Activated T-cell treated with anti-CD3 and anti-CD28 coated beads, Interleukin-2, amount 50 U/mL, for 4 hours (primary cell): ENCODE measurements at places on chromosomes 5 and 9. TPM values are rescaled to one million over a fixed set of nuclear protein-coding genes. Genes with fewer than 3 reads are reported as not detected.

Gene GNE
- 15.2 TPM for total RNA-seq

DNA sequence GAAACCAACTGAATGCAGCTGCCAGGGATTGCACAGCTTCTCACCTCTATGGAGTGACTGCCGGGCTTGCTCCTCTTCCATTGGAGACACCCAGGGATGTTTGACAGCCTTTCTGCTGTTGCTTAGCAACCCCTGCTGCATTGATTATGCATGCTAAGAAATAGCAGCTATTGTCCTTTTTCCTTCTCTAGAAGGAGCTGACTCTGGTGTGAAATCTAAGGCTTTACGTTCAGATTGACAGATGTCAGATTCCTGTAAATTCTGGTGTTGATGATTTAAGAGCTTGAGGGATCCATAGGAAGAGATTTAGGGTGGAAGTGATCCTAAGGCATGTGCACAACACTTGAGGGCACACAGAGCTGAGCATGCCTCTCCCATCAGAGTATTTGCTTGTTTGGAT, 267.7 kb downstream of the NTRK2 start:
- DNase-seq = no peak

Gene TLX3
- total RNA-seq = not detected

DNA sequence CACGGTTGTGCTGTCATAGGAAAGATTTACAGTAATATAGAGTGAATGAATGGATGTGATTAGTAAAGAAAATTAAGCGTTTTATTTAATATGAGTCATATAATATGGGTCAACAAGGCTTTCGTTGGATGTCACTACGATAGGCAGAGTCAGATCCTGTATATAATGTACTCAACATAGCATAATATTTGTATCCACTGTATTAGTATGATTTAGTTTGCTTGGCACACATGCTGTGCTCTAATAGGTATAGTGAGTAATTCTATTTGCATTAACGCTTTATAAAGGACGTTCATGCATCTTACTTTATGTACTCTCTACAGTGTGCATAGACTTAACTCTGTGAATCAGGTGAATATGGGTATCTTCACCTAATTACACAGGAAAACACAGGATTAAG, 35.9 kb upstream of the AGGF1 start:
- no peak for DNase-seq

DNA sequence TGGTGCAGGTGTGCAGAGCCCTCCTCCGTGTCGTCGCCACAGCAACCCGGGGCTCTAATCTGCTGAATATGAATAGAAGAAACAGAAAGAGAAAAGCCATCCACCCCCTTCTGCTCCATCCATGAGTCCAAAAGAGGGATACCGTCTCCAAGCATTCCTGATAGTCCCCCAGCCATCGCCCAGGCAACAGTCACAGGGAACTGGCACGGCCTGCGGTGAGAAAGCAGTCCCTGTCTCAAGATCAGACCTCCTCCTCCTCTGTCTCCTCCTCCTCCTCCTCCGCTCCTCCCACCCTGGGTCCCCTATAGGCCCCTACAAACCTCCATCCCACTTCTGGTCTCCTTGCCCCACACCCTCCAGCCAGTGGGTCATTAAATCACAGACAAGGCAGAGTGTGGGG, 308.1 kb upstream of the MPDZ start:
- no peak for DNase-seq

- no peak for DNase-seq
These were observed 213.4 kb downstream of the ATPSCKMT start for GRCh38 chr5:10036136-10036815.

DNA sequence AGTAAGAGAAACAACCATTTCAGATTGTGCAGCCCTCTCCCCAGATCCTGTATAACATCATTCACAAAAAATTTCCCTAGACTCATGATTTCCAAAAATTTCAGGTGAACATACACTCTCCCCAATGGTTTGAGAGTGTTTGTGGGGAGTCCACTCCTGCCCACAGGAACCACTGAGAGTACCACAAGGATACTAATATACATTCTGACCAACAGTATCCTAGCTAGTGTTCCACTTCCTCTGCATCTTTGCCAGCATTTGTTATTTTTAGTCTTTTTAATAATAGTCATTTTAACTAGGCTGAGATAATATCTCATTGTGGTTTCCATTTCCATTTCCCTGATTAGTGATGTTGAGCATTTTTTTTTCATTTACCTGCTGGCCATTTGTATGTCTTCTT, 155.4 kb downstream of the DTWD2 start:
- DNase-seq = no peak

DNA sequence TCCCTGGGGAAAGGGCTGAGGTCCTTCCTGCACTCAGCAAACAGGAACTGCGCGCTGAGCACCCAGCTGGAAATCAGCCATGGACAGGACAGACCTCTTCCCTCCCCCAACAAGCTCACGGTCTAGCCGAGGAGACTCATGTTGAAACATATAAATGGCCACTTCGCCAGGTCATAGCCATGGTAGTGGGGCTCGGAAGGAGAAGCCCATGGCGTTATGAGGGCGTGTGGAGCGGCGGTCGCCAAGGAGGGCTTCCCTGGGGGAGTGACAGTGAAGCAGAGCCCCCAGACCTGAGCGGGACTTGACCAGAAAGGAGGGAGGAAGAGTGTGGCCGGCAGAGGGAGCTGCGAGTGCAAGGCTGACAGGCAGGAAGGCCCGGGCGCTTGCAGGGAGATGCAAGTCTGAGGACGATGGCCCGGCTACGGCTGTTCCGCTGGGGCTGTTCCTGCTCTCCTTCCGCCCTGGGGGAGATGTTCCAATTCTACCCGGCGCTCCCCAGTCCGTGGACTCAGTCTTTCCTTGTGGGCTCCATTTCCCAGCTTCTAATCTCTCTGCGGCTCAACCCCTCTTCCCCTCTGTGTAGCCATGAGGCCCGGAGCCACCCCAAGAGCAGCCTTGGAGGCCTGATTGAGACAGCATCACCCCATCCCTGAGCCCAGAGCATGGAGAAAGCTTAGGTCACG, 43.9 kb upstream of the PRRC2B start:
- peak; percentile 86 for DNase-seq

- DNase-seq = no peak
These were observed 151.0 kb downstream of the KIAA0825 start for GRCh38 chr5:94467346-94467953.

Gene C9orf153
- 0.73 TPM for total RNA-seq

GRCh38 chr9:20566401-20566800, 55.9 kb downstream of the MLLT3 start:
- DNase-seq = no peak

GRCh38 chr9:137095664-137096517, 9.1 kb downstream of the MAN1B1 start:
- DNase-seq = peak; percentile 80

DNA sequence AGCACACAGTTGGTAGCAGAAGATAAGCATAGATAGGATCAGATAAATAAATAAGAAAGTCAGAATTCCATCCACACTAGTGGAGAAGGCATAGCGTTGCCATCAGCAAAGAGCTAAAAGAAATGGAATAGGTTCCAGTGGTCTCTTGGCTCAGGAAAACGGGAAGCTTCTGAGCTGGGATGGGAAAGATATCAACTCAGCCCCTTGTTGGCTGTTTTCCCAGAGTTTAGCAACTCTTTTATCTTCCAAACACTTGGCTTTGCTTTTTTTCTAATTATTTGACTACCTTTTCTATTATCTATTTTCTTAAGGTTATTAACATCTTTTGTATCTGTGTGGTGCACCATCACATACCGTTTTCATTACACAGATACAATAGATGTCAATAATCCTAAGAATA, 445.7 kb upstream of the TRPC7 start:
- DNase-seq = no peak

- DNase-seq = no peak
These were observed 207.0 kb downstream of the DMAC1 start for GRCh38 chr9:7592321-7593316.

Gene STPG3
- total RNA-seq = not detected

- no peak for DNase-seq
These were observed 204.8 kb upstream of the RASEF start for GRCh38 chr9:83267741-83268140.

DNA sequence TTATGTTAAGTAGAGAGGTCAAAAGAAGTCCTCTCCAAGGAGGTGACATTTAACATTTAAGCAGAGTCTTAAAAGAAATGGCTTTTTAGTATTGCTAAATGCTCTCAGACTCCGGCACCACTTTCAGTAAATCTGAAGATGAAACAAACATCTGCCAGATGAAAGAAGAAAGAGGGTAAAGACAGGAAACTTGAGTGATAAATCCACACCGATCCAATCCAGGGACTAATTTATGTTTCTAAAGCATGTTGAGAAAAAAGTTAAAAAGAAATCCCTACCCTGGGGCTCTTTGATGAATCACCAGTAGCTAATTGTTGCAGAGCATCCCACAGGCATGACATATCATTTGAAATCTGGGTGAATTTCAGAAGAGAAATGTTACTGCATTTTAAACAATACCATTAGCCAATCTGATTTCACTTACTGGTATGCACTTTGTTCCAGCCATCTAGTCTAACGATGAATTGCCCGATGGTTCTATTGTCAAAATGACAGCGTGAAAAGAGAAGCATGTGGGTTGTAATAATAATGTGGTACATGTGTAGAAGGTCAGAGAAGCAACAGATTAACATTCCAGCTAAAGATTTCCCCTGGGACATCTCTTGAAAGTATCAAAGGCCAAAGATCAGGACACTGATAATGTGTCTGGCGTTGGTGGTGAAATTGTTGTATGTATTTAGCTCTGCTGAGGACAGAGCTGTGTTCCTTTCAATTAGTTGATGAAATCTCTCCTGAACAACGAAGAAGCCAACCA, 485.7 kb downstream of the CSNK1G3 start:
- DNase-seq = no peak

GRCh38 chr9:99387431-99387830, 165.3 kb downstream of the SEC61B start:
- no peak for DNase-seq

- no peak for DNase-seq
These were observed 90.3 kb upstream of the PHYKPL start for GRCh38 chr5:178322736-178323540.

GRCh38 chr5:133276171-133276570, 224.4 kb downstream of the HSPA4 start:
- no peak for DNase-seq

Gene CDC25C
- 1.2 TPM for total RNA-seq

DNA sequence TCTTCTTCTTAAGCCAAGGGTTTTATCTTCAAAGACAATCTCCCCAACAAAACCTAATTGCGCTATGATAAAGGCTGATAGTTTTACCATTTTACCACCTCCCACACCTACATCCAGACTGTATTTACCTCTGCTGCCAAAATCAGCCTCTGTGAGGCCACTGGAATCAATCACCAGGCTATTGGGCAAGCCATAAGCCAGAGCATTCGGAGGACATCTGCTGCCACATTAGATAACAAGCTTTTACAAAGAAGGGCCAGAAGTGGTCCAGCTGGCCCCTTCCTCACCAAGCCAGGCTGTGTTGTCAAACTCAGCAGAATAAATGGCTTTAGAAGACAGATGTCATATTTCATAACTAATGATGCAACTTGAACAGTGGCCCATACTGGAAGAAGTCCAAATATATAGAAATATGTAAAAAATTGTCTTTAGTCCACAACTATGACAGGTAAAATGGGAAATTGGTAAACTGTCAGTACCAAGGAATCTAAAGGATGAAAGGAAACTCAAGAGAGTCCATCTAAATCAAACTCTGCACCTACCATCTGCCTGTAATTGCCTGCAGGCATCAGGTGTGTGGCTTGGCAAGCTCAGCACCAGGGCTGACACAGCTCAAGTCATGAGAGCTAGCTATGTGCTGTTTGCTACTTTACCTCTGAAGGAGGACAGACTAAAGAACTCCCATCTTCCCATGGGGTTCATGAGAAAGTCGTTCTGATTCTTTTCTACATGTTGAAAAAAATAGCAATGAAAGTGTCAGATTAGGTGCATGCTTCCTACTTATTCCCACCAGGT, 16.1 kb downstream of the SLC45A2 start:
- DNase-seq = no peak

- no peak for DNase-seq
These were observed 109.3 kb upstream of the HAND1 start for GRCh38 chr5:154587123-154588026.

GRCh38 chr9:137172901-137173795, 1.3 kb upstream of the TMEM210 start:
- no peak for DNase-seq

- DNase-seq = no peak
These were observed 541.0 kb downstream of the DTWD2 start for GRCh38 chr5:118447350-118447749.

DNA sequence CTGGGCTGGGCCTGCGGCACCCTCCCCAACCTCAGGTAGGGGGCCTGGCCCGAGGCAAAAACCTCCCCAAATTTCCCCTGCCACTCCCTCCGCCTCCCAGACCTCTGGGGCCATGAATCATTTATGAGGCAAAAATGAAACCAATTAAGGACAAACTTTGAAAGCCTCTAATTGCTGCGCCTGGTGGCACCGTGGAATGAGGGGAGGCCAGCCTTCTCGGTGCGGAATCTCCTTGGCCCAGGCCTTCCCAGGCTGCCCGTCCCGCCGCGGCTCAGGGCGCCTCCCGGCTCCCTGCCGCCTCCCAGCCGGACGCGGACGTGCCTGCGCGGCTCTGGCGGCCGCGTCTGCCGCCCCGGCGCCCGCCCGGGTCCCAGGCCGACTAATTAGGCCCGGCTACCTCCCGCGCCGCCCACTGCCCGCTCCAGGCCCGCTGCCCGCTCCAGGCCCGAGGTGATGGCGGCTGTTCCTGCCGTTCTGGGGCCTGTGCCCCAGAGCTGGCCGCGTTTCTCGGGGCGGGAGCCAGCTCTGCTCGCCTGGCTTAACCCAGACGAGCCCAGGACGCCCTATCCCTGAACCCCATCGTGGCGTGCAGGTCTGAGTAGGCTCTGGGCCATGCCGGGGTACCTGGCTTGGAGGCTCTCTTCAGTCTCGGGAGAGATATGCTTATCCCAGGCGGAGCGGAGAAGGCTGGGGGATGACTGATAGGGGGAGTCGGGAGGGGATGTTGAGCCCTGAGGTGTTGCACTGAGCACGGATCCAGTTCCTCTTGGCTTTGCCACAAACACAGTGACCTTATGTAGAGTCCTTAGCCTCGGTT, 20.1 kb downstream of the CXXC5 start:
- peak; percentile 42 for DNase-seq

DNA sequence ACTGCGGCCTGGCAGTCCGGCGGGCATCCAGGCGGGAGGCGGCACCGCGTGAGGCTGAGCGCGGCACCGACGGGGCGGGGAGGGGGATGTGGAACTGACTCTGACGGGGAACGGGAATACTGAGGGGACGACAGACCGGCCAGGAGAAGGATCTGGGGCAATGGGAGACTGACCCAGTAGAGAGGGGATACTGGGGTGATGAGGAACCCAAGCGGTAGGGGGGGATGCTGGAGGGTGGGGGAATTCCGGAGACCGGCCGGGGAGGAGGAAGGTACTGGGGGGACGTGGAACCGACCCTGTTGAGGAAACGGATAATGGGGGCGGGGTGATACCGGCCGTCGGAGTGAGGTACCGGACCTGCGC, 423 bp downstream of the IPPK start:
- DNase-seq = no peak

GRCh38 chr5:73174100-73174815, 1.3 kb downstream of the TMEM174 start:
- no peak for DNase-seq

- DNase-seq = no peak
These were observed 1.2 kb downstream of the F2RL1 start for GRCh38 chr5:76819851-76820525.

GRCh38 chr5:149326611-149327010, 18.7 kb upstream of the GRPEL2 start:
- no peak for DNase-seq

- no peak for DNase-seq
These were observed 77.6 kb upstream of the LMX1B start for GRCh38 chr9:126536131-126536530.

GRCh38 chr9:137945581-137945980, 68.0 kb downstream of the CACNA1B start:
- no peak for DNase-seq

GRCh38 chr5:33305572-33305971, 135.2 kb upstream of the TARS1 start:
- DNase-seq = no peak
